ENCODE measurements at places on chromosomes 4 and X.

DNA sequence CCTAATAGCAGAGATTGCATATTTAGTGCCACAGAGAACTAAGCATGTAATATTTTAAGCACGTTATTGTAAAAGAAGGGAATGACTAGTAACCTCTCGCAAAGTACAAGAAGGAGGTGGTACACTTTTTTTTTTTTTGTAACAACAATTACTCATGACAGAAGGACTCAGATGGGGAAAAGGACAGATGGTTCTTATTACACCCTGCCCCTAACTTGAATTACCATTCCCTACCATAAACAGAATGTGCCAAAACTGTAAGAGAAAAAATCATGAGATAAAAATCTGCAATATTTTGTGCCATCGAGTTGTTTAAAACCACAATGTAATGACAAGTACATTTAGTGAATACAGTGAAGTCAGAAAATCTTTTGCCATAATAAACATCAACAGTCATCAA is 33.0 kb upstream of the RAPGEF2 start:
- no peak for DNase-seq

DNA sequence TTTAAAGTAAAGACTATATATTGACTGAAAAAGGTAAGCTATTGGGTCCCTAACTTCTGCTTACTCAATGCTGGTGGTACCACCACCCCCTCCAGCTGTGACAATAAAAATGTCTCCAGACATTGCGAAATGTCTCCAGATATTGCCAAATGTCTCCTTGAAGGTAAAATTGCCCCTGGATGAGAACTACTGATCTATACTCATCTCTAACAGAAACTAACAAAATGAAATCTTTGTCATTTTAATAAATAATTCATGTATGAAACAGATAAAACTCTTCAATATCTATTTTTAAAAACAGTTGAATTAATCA is 20.1 kb downstream of the CLTRN start:
- no peak for DNase-seq

GRCh38 chr4:56674984-56675383 is 6.1 kb downstream of the HOPX start:
- DNase-seq, result no peak

GRCh38 chr4:151860561-151861093 is 99.8 kb upstream of the GATB start:
- DNase-seq, result no peak

DNA sequence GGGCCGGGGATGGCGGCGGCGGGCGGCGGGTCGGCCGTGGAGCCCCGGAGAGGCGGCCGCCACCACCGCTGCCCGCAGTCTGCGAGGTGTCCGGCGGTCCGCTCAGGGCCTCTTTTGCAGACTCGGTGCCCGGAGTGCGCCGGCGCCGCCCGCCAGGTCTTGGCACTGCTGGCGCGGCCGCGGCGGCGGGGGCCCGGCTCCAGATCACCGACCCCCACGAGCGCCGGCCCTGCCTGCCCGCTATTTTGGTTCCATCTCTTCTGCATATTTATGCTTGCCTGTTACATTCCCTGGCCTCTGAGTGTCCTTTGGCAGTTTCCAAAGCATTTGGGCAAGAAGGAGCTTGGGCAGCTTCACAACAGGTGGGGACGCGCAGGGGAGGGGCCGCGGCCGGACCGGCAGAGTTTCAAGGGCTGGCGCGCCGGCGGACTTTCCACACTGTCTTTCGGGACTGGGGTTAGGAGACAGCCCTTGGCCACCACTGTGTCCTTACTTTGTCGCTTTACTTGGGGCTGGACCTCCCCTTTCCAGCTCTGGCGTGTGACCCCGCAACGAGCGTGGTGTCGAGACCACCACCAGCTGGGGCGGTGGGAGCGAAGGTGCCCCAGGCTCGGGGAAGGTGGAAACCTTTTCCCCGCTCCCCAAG is 668 bp upstream of the TAPT1 start:
- no peak for DNase-seq

DNA sequence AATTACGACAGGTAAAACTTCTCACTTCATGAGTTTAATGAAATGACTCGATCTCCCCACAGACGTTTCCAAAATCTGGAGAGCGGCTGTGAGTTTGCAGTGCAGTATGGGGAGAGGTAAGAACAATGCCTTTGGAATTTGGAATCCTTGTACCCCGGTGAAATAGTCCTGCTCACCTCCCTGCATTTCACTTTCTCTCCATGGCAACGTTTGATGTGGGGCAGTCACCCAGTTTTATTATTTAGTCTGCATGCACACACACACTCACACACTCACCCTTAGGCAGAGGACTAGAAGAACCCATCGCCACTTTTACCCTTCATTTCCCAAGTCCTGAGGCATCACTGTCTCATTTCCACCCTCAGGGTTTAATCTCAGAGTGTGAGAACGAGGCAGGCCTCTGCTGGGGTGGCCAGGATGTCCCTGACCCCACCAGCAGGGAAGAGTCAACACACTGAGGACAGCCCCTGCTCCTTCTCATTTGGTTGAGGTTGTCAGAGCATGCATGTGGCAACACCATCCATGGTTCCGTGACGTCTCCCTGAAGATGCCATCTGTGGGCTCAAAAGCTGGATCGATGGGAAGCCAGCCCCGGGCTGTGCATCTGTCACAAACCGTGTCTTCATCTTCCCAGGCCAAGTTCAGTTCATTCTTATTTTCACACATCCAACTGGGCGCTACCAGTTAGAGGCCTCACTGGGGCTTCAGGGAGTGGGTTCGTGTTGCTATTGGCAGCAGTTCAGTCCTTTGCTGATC is 119.8 kb upstream of the TRIM2 start:
- DNase-seq, result no peak

DNA sequence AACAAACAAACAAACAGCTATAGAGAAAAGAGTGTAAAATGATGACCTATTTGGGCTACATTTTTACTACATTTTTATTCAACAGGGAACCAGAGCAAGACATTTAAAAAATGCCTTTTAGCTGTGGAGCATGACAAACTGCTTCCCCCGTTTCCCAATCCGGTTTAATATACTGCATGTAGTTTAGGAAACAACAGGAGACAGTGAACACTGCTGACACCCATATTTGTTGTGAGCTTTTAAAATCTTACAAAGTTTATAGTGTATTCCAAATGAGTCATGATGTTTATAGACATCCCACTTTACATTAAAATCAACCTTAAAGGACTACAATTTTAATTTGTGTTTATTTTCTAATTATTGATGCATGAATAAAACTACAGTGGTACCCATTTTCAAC is 1238.3 kb downstream of the TECRL start:
- no peak for DNase-seq

DNA sequence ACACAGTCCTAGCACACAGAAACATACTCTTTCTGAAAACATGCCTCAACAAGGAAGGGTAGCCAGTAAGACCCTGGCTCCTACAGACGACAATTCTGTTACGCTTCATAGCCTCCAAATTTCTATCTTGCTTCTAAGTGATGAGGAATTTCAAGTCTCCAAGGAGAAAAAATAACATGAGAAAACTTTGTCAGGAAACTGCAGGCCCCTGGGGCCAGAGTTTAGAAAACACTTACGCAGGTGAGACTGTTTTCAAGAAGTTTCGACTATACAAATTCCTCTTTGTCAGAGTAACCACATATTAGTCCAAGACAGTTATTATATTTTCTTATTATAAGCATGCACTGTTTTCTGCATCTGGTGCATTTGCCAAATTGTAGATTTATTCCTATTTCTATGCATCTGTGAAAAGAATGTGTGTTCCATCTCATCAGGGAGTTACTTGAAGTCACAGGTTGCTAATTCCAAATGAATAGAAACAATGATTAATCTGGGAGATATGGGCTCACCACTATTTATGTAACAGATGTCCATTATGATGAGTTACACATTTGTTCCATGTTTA is 30.3 kb upstream of the HCCS start:
- DNase-seq, result no peak

- DNase-seq, result no peak
Observed at GRCh38 chrX:36583674-36584073, 424.5 kb upstream of the FAM47C start.

- DNase-seq, result no peak
Observed at GRCh38 chr4:90889171-90889570, 762.0 kb downstream of the CCSER1 start.

DNA sequence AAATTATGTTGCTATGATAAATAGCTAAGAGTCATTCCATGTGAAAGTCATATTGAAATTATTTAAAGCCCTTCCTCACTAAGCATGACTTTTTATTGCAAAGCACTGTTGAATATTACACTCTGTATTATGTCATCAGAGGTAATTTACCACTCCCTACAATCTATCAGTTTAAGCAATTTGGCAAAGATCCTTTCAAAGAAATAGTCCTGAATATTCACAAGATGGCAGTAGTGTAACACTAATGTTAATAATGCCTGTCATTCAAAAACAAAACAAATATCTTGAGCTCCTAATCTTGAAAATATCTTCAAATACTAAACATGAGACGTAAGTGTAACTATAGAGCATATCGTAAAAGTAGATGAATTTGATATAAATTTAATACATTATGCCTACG is 208.6 kb upstream of the TECRL start:
- no peak for DNase-seq
